ENCODE measurements at places on chromosomes 11 and 22. TPM values are rescaled to one million over a fixed set of nuclear protein-coding genes. Genes with fewer than 3 reads are reported as not detected.

The SLC17A6 gene
- total RNA-seq = 0.10 TPM

The OR51I1 gene
- total RNA-seq = 0.59 TPM

The IFITM2 gene
- total RNA-seq = 20.4 TPM

The OR52N1 gene
- not detected for total RNA-seq

The ANO9 gene
- 7.3 TPM for total RNA-seq

The BTG4 gene
- total RNA-seq = not detected

The PYGM gene
- total RNA-seq = 45.7 TPM

- DNase-seq = no peak
Measured at GRCh38 chr11:33179348-33179803, 18.1 kb upstream of the CSTF3 start.

DNA sequence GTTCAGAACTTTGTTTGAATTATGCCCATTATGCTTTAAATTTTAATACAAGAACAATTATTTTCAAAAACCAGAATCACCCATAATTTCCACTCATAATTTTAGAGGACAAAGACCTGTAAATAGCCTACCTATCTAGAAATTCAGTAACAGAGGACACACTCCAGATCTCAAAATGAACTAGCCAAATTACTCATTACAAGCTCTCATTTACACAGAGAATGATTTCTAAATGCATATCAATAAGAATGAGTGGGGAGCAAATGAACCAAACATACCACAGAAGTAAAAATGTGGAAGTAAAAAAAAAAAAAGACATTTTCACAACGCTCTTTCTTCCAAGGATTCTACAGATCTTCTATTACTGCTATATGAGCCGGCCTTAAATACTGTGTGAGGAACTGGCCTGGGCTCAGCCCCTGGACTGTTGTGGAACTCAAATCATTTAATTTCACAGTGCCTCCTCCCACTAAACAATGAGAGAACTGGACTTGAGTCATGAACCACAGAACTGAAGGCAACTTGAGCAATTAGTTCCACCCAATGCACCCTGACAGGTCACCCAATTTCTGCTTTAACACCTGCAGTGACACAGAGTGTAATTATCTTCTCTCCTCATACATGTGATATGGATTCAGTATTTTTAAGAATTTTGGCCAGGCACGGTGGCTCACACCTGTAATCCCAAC, 8.0 kb downstream of the MRTFA start:
- no peak for DNase-seq

- DNase-seq = no peak
Measured at GRCh38 chr22:41777749-41778425, 22.6 kb upstream of the CCDC134 start.

GRCh38 chr11:16900491-16900890, 113.7 kb downstream of the PLEKHA7 start:
- no peak for DNase-seq

GRCh38 chr11:70073871-70074371, 4.2 kb upstream of the ANO1 start:
- DNase-seq = no peak

DNA sequence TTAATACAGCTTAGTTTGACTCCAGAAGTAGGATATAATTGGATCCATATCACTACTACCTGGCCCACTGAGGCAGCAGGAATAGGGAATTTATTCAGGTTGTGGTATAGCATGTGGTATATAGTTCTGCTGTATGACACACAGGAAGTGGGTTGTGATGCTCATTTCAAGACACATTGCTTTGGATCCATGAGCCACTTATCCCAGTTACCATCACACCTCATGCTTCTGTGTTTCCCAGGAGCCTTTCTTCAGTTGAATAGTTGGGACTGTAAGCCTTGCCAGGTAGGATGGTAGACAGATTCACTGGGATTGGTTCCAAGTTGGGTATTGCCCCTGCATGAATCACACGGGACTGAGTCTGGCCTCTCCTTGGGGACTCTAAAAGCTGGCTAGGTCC, 9.9 kb upstream of the SLC37A2 start:
- no peak for DNase-seq

DNA sequence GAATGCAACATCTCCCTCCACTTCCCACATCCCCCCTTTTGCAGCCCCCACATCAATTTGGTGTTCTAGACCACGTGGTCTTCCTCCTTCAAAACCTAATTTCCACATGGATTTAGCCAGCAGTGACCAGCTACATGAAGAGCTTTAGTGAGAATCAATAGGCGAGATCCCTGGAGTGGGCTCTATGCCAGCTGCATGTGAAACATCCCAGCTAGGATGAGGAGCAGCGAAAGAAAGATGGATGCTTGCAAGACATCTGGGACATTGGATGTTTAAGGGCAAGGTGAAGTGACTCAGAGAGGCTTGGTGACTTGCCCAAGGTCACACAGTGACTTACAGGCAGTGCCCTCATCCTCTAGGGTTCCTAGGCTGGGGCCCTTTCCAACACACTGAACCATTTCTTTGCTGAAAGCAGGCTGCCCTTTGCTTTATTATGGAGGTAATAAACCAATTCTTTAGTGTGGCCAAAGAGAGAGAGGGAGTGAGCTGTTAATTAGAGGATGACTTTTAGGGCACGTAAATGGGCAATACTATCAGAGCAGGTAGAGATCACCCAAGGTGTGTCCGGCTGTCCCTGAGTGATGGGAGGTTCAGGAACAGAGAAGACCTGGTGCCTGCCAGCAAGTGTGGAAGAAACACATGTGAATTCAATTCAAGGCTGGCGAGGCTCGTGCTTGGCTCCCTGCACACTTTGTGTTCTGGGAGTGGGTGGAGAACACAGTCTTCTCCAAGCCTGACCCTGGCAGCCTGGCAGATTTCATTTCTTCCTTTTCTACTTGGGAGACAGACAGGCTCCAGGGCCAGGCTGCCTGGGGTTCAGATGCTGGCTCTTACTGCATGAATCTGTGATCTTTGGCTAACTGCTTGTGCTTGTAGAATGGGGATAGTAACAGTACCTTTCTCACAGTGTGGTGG, 24.0 kb downstream of the TSPAN18 start:
- no peak for DNase-seq

DNA sequence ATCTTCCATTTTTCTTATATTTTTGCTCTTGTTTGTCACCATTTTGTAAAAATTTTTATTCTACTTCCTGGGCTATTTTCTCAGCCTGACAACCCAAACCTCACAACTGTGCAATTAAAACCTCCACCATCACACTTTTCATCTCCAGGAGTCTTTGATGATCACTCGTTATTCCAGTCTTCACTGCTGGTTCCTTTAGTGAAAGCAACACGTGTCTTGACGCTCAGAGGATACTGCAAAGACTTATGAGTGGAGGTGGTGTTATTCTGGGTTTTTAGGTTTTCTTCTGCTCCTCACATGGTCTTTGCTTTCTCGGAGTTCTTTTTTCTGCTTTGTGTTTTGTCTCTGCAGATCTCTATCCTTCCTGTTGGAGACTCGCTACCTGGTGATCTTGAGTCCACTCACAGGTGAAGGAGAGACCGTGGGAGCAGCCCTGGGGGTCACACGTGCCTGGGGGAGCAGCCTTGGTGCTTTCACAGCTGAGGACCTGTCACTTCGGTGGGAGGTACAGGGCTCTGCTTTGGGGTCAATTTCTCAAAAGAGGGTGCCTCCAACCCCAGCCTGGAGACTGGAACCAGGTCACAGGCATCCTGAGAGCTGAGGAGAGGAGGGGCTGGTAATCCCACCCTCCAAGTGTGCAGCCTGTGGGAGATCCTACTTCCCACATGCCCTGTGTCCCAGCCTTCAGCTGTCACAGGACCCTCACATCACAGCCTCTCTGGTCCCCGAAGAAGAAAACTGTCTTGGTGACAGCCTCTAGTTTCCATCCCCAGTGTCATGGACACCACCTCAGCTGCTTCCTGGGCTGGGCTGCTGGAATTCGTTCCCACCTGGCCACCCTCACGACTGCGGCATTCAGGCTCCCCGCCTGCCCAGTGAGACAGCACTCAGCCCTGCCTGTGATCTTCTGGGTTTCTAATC, 11.0 kb downstream of the SULT4A1 start:
- DNase-seq = no peak

DNA sequence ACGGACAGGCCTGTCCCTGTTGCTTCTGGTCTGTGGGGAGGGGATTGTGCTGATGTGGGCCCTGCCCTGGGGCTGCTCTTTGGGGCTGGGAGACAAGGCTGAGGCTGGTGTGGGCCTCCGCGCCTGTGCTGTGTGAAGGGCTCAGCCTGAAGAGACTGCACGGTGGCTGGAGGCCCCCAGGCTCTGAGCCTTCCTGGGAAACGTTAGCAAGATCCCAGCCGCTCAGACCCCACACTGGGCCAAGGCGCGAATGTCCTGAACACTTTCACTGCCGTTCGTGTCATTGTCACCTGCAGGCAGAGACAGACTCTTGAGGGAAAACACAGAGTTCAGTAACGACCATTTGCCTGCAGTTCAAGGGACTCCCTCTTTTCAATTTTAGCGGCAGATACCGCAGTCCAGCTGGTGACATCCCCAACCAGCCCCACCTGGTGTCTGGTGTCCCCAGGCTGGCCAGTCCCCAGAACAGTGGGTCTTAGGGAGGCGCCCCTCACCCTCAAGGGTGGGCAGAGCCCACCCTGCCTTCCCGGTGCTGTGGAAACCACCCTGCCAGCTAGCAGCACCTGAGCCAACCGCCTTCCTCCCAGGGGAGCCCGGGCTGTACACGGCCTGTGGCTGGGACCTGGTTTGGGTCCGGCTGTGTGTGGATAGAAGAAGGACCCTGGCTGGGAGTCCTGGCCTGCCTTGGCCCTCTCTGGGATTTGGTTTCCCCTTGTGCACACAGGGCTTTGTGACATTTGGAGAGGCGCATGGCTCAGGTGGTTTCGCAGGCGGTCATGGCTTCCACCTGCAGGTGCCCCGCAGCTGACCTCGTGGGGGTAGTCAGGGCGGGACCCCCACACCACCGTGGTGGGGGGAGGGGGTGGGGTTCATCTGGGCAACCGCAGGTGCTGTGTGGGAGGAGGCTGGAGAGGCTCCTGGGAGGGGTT, 5.7 kb downstream of the PANX2 start:
- no peak for DNase-seq

DNA sequence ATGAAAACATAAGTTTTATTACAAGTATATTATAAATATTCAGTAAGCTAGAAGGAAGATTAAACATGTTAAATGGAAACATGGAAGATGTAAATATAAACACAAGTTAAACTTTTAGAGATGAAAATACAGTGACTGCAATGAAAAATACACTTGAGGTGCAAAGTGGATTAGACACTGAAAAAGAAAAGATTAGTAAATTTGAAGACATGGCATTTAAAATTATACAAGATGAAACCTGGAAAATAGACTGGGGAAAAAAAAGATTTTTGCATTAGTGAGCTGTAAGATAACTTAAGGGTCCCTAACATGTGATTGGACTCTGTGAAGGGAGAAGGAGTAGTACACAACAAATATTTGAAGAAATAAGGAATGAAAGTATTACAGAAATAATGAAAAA, 33.3 kb downstream of the ELP4 start:
- DNase-seq = no peak

DNA sequence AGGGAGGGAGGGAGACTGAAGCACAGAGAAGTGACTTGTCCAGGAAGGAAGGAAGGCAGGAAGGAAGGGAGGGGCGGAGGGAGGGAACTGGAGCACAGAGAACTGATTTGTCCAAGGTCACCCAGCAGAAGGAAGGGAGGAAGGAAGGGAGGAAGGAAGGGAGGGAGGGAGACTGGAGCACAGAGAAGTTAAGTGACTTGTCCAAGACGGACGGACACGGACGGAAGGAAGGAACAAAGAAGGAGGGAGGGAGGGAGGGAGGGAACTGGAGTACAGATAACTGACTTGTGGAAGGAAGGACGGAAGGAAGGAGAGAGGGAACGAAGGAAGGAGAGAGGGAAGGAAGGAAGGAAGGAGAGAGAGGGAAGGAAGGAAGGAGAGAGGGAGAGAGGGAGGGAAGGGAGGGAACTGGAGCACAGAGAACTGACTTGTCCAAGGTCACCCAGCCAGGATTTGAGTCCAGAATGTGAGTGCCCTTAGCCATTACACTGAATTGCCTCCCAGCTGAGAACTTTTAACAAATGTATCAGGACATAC, 1.5 kb downstream of the SLC35F2 start:
- no peak for DNase-seq

- no peak for DNase-seq
Measured at GRCh38 chr11:45677770-45678512, 12.5 kb upstream of the CHST1 start.

GRCh38 chr11:6824136-6824823, 21.2 kb upstream of the OR10A5 start:
- no peak for DNase-seq

DNA sequence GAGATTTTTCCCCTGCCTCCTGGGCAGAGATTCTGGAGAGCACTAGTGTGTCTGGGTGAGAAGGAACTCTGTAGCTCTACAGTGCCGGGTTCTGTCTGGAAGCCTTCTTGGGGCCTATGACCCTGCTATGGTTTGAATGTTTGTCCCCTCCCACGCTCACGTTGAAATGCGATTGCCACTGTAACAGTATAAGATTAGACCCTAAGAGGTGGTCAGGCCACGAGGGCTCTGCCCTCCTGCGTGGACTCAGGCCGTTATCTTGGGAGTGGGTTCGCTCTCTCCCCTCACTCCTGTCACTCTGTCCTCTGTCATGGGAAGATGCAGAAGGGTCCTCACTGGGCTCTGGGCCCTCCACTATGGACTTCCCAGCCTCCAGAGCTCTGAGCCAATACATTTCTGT, 3.5 kb downstream of the AP5B1 start:
- no peak for DNase-seq

Data from skin of body (tissue), 3 donors.